ENCODE measurements at places on chromosomes 2 and 18.

DNA sequence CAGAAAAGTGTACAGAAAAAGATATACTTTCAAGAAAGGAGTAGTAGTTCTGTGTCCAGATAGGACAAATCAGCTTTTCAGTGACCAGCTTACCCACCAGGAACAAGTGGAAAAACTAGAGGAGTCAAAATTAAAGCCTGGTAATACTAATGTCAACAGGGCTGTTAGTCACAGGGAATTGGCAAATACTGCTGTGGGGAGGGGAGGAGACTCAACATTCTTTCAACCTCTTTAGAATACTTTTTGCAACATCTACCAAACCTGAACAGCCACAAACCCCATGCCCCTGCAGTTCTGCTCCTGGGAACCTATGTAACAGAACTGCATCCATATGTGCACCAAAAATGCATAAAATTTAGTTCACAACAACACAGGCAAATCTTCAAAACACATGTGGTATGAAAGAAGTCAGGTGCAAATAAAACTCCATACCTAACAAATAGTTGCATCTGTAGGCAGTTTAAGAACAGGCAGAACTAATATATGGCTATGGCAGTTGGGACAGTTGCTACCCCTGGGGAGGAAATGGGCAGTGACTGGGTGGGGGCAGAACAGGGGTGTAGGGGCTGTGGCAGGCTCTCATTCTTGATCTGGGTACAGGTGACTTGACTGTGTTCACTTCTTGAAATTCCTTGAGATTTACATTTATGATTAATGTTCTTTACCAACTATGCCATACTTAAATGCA is 9.7 kb downstream of the CMPK2 start:
- no peak for DNase-seq

- no peak for DNase-seq
These were observed 5.0 kb upstream of the OSR1 start for GRCh38 chr2:19363474-19363778.

DNA sequence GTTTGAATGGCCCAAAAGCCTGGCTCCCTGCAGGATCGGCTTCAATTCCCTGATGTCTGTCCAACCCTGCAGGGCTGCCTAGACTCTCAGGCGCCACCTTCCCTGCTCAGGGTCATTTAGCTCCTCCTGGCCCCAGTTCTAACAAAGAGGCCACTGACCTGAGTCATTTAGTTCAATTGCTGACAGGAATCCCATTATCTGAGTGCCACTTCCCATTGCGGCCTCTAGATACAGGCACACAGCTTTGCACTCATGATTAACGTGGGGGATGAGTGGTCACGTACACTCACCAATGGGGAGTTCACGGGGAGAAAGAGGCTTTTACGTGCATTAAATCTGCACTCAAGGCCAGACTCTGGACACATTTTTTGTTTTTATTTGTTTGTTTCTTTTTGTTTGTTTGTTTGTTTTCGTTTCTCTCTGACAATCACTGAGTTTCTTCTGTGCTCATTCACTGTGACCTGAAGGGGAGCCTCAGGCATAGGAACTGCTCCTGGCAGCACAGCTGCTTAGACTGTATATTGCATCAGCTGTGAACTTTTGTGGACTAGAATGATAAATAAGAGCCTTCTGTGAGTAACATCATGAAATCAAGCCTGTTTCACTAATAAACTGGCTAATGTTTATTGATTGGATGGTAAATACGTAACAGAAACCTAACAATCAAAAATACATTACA is 118.9 kb upstream of the CTNNA2 start:
- no peak for DNase-seq

DNA sequence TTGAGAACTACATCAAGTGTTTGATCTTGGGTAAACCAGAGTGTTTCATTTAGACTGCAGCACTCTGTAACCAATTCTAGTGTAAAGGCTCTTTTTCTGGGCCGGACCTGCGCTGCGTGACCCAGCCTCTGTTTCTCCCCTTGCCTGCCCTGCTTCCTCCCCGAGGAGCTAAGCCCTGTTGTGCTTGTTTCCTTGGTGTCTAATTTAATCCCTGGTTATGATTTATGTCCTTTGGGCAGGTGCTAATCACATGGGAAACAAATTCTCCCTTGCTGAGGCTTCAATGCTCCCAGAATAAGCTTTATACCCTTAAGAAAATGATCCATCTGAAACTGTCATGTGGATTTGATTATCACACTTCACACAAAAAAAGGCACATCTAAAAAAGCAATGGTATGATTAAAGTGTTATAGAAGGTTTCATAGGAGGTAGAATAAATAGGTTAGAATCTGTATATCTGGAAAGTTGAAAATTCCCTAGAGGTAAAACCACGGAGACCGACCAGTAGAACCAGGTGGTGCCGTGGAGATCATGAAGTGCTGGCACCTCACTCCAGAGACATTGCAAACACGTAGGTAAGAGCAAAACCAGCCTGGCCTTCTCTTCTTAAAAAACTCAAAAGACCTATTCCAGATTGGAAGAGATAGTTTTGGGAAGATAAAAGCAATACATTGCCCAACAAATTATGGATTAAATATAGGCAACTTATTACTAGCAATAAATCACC is 31.0 kb upstream of the SLC9A2 start:
- DNase-seq: no peak

DNA sequence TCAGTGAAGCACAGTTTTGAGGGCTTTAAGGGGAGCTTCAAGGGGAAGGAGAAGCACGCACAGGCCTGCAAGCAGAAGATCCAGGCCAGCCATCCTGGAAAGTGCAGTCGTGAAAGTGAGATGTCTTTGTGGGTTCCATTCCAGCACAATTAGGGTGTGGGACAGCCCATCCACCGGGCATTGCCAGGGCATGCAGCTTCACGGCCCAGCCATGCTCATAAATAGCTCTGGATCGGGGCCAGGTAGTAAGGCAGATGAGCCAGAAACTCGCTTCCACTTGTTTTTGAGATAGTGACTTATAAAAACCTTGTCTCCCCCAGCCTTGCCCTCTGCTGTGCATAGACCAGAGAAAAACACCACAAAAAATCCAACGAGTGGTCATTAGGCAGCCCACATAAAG is 21.0 kb downstream of the KDSR start:
- DNase-seq: no peak

DNA sequence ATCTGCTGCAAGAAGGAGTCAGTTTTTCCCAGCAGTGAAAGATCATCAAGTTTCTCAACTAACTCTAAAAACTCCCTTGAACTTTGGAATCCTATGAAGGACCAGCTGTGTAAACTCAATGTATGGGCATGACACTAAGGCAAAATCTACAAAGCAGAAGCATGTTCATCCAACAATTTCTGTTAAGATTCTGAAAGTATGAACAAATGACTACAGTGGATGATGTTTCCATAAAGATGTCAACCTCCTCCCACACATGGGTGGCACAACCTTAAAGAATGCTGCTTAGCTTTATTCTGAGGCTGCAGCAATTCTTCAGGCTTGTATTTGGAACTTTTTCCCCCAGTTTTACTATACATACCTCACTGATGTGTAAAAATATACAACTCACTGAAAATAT is 47.2 kb downstream of the WDR33 start:
- DNase-seq: no peak

GRCh38 chr18:77341527-77342325 is 92.1 kb downstream of the GALR1 start:
- no peak for DNase-seq

DNA sequence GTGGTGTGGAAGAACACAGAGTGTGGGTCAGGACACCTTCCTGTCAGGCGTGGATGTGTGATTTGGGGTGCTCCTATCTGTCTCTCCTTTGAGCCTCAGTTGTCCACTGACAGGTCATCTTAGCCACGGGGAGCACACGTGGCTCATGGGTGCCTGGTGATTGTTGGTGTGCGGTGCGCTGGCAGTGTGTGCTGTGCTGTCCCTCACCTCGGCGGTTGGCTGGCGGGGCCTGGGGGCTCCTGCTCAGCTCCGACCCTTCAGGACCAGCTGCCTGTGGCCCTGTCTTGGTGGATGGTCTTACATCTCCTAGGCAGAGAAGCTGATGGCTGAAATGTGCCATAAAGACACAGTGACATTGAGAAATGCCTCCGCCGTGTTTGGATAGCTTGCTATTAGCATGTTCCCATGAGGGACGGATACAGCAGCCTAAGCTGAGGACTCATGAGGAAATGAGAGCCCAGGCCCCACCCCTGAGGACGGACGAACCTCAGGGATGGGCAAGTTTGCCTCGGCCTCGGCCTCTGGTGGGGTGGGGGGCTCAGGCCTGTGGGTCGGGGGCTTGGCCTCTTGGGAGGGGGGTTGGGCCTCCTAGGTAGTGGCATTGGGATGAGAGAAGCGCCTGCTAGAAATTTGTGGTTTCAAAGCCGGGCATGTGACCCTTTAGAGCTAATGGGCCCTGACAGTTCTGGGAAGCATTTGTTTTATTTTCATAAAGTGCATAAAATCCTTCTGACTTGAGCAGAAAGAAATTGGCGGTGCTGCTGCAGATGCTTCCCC is 20.3 kb upstream of the ASB1 start:
- DNase-seq: no peak

GRCh38 chr2:178478439-178479274 is at the start of gene FKBP7:
TSS of gene FKBP7 (minus strand) at chr2:178478600. CDS start at chr2:178478499, 101 bp downstream.
- DNase-seq: peak; percentile 79

GRCh38 chr2:118197011-118197675 is 108.9 kb downstream of the INSIG2 start:
- DNase-seq: peak; percentile 42

GRCh38 chr2:169579044-169579443 is 5.1 kb upstream of the PPIG start:
- no peak for DNase-seq

GRCh38 chr2:65292106-65292400 is 64.4 kb downstream of the ACTR2 start:
- DNase-seq: no peak

GRCh38 chr2:178306352-178307073 is 112.2 kb downstream of the OSBPL6 start:
- DNase-seq: peak; percentile 56

DNA sequence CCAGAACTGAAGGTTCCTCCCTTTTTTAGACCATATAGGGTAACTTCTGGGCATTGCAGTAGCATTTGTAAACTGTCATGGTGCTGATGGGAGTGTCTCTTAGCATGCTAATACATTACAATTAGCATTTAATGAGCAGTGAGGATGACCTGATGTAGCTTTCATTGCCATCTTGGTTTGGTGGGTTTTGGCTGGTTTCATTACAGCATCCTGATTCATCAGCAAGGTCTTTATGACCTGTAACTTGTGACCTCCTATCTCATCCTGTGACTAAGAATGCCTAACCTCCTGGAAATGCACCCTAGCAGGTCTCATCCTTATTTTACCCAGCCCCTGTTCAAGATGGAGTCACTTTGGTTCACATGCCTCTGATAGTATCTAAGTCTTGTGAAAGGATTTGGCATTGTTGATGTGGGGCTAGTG is 159.0 kb downstream of the TMX3 start:
- DNase-seq: no peak

DNA sequence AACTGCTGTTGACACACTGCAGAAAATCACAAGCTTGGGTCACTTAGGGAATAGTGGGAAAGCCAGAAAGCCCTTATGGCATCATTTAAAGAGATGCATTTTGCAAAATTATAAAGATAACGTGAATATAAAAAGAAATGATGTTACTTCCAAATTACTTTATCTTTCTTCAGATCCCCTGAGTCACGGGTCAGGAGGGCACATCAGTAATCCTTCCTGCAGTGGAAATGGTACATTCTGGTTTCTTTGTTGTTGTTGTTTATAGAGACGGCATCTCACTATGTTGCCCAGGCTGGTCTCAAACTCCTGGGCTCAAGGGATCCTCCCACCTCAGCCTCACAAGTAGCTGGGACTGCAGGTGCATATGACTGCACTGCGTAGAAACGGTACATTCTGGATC is 9.8 kb upstream of the EPG5 start:
- no peak for DNase-seq

DNA sequence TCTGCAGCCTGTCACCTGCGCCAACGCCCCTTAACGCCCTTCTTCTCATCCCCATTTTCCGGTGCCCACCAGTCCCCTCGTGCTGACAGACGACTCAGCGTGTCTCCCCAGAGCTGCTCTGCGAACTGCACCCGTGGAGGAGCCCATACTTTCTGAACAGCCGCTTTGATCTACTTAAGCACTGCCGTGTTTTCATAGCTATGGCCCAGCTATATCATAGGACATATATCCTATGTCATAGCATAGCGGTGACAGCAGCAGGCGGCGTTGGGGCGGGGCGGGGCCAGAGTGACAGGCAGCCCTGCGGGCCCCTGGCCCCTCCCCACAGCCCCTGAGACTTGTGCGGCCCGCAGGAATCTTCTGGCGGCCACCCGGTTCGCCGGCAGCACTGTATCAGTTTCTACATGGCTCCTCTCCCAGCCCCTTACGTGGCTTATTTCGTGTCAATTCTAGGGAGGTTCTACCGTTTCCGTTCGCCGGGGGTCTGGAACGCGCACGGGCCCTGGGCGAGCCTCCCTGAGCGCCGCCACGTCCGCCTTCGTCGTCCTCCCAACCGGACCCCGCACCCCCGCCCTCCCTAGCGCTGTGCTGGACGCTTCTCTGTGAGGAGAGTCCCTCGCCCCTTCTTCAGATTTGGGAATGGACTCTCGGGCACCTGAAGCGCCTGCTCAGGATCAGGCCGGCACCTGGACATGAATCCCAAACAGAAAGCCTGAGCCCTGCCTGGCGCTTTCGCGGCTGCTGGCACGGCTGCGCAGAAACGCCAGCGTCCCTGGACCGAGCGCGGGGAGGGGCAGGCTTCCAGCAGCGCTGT is 35.4 kb downstream of the PTPN18 start:
- DNase-seq: peak; percentile 74

GRCh38 chr2:217120429-217120828 is 260.6 kb upstream of the TNP1 start:
- no peak for DNase-seq

DNA sequence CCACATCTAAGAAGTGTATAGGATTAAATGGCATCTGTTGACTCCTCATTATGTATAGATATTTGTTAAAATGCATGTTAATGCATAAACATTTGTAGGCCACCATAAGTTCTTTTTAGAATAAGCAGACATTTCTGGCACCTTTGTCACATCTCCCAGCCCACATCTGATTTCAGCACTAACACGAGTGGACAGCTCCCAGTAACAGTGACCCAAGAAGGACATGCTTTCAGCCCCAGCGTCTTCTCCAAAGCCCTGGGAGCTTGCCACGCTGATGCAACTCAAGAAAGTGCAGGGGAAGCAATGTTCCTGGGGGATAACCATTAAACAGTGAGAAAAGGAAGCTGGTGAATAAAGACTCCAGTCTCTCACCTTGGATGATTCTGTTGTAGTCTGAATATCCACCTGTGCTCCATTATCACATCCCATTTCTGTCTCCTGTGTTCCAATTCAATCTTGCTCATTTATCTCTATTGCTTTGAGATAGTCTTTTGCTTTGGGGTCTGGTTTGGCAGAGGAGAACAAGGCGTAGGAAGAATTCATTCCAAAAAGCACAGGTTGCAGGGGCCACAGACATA is 182.6 kb upstream of the THSD7B start:
- peak; percentile 24 for DNase-seq

- no peak for DNase-seq
These were observed 14.0 kb upstream of the MAPRE2 start for GRCh38 chr18:35027206-35027605.

GRCh38 chr2:23250371-23250770 is 134.6 kb upstream of the KLHL29 start:
- DNase-seq: no peak
